ENCODE measurements at places on chromosomes 6 and 20.

DNA sequence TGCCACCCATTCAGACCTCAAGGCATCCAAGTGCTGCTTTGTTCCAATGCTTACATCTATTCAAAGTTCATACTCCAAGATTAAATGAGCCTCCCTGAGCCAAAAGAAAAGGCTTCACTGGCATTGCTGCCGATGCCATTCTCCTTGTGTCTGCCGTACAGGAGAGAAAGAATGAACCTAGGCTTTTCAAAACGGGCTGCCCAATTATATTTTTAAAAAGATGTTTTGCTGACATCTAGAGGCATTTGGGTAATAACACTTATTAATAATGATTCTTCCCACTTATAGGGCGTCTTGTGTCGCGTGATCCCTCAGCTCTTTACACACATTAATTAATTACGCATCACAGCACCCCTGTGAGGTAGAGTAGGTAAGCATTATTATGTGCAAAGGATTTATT is 545.6 kb downstream of the PKHD1 start:
- no peak for DNase-seq

DNA sequence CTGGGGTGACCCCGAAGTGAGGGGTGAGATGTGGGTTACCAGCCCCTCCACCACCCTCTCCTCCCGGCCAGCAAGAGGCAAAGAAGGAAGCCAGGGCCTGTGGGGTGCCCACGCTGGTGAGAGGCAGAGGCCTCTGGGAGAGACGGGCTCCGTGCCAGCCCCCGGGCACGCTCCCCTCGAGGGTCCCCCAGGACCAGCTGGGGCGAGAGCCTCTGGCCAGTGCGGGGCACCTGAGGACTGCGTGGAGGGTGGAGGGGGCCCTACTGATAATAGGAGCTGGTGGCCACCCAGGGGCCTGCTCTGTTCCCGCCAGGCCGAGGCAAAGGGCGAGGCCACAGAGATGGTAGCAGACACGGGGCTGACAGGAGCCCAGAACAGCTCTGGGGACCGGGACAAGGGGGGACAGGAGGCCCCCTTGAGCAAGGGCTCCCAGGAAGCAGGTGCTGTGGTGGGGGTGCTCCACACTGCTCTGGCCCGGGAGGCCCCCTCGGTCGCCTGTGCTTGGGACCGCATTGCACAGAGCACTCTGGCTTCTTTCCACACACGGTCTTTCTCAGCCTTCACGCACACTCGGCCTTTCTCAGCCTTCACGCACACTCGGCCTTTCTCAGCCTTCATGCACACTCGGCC is 226.9 kb downstream of the TTLL2 start:
- DNase-seq: no peak

GRCh38 chr6:148177589-148178233 is 164.9 kb upstream of the SASH1 start:
- DNase-seq: no peak

- DNase-seq: no peak
Observed at GRCh38 chr6:159525445-159526025, 167.5 kb downstream of the SOD2 start.

DNA sequence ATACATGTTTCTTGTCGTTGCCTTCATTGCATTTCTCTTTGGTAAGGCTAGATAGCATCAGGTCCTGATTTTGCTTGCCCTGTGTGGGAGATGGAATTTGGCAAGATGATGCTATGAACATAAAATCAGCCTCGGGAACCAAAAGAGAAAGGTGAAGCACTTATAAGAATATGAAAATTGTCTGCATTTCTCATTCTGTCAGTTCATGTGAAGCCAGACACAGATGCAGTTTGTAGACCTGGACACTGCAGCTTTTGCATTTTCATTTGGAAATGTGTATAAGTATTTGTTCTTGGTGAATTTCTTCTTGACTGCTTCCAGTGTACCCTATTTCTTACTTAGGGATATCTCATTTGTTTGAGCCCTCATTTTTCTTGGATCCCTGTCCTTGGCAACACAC is 1.3 kb downstream of the YWHAB start:
- no peak for DNase-seq

- DNase-seq: no peak
Observed at GRCh38 chr6:11632795-11633511, 95.4 kb downstream of the TMEM170B start.

GRCh38 chr20:38453941-38454340 is 18.7 kb upstream of the RALGAPB start:
- DNase-seq: no peak

GRCh38 chr6:36430351-36430750 is 12.3 kb downstream of the PXT1 start:
- no peak for DNase-seq

DNA sequence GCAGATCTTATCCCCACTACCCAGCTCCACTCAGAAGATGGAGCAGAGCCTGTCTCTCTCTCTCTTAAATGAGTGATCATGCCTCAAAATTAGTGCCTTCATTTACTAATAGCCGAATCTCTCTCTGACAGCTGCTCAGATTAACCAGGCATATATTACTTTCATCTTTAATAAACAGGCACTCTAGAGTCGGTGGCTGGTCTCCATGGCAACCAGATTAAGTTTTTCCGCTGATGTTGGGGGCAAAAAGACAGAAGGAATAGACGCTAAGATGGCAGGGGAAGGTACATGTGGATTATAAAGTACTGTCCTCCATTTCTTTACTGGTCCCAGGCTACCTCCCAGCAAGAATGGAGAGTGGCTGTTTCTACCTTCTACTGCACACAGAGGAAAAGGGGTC is 121.6 kb downstream of the QRSL1 start:
- no peak for DNase-seq

- DNase-seq: no peak
Observed at GRCh38 chr6:63578757-63579156, 6.5 kb downstream of the LOC128125822 start.

GRCh38 chr20:32233286-32233685 is 25.6 kb downstream of the POFUT1 start:
- DNase-seq: no peak

GRCh38 chr6:26537846-26538571 is at the start of gene HMGN4:
HMGN4 (plus strand) TSS chr6:26538366; CDS start chr6:26545207, 6,841 bp downstream.
- DNase-seq: peak; percentile 54

- DNase-seq: no peak
Observed at GRCh38 chr20:31712112-31712553, 10.5 kb downstream of the BCL2L1 start.

GRCh38 chr20:46040902-46041535 is 12.0 kb downstream of the SLC12A5 start:
- DNase-seq: no peak

GRCh38 chr6:158780988-158781691 is 38.0 kb downstream of the EZR start:
- no peak for DNase-seq

DNA sequence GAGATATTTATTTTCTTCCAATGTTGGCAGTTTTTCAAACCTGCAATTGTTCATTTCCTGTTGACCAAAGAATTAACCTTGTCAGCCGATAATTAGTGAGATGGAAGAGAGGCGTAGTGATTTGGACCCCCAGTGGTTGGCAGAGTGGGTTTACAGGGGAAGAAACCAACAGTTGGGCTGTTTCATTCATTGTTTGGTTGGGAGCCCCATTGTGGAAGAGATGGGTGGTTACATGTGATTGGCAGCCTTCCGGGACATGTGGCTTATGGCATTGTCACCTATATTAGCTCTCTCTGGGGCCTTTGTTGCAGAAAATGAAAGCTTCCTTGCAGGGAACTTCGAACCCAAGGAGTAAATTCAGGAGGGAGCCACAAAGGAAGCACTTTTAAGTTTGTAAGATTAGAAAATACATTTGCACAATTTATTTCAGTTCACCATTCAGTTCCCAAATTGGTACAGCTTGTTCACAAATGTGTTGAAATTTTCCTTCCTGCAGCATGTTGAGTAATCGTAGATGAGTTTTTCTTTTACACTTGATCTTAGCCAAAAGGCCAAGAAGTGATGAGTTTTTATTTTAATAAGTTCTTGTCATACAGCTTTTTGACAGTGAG is 50.3 kb upstream of the CDKAL1 start:
- no peak for DNase-seq

DNA sequence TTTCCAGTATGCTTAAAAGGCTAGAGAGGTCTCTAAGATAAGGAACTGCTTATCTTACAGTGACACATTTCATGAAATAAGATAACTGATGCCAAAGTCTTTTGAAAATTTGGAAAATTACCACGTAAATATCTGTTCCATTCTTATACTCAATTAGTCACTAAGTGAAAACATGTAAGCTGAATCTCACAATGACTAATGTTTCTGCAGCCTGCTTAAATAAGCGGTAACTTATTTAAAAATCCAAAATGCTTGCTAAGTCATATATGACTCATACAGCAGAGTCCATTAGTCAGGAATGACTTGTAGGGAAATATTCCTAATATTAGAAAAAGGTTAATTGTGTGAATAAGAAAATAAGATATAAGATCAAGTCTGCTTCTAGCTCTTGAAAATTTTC is 27.8 kb upstream of the LGSN start:
- DNase-seq: no peak

DNA sequence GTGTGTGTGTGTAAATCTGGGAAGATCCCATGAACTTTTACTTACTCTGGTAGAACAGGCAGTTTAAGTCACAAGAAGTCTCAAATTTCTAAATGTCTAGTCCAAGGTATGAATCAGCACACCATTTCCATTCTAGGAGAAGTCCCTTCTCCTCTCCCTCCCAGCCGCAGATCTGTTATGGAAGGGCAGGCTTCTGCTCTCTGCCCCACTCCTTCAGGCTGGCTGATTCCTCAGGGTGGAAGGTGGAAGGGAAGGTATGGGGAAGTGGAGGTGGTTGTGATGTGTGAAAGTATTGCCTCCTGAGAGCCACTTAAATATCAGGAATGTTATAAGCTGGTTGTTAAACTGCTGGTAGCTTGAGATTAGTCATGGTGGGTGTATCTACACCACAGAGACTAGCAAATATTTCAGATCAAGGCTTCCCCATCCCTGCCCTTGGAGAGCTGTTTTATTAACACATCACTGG is 44.5 kb upstream of the LAMA4 start:
- no peak for DNase-seq

DNA sequence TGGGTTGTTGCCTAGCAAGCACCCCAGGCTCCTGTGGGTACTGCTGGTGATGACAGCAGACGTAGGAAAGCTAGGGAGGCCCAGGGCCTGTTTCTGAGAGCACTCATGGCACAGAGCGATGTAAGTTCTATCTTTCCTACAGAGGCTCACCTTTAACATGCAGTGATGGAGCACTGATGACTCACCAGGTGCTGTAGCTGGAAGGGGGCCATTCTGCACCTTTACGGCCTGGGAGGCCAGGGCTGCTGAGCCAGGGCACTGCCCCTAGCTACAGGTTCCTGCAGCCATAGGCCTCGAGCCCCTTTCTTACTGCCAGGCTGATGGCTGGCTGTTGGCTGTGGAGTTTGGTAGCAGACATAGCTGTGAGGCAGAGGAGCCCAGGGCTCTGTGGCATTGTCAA is 31.1 kb upstream of the GPR6 start:
- no peak for DNase-seq

- no peak for DNase-seq
Observed at GRCh38 chr6:1004885-1005630, 306.8 kb upstream of the FOXQ1 start.

DNA sequence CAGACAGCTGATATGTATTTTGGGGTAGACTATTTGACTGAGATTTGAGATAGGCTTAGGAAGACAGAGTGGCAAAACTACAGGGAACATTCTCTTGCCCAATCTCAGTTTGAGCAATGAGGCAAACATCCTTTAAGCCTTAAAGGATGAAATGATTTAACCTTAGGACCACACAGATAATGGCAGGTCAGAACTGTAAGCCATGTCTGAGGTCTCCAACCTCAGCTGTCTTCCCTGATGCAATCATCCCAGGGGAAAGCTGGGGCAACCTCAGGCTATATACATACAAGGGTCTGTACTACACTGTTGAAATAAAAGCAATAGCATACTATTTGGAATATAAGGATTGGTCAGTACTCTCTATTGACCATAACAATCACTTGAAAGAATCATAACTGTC is 83.8 kb upstream of the NUP153 start:
- DNase-seq: no peak

DNA sequence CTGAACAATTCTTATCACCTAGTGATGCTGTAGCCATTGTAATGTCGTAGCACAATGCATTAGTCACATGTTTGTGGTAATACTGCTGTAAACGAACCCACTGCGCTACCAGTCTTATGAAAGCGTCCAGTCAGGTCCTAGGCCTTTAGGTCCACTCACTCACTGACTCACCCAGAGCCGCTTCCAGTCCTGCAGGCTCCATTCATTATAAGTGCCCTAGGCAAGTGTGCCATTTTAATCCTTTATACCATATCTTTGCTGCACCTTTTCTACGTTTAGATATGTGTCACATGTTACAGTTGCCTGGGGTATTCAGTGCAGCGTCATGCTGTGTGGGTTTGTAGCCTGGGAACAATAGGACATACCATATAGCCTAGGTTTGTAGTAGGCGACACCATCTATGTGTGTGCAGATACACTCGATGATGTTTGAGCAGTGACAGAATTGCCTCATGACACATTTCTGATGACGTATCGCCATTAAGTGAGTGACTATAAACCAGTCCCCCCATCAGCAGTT is 15.4 kb downstream of the IGF2R start:
- no peak for DNase-seq

- no peak for DNase-seq
Observed at GRCh38 chr6:106490030-106490429, 129.5 kb downstream of the CRYBG1 start.

DNA sequence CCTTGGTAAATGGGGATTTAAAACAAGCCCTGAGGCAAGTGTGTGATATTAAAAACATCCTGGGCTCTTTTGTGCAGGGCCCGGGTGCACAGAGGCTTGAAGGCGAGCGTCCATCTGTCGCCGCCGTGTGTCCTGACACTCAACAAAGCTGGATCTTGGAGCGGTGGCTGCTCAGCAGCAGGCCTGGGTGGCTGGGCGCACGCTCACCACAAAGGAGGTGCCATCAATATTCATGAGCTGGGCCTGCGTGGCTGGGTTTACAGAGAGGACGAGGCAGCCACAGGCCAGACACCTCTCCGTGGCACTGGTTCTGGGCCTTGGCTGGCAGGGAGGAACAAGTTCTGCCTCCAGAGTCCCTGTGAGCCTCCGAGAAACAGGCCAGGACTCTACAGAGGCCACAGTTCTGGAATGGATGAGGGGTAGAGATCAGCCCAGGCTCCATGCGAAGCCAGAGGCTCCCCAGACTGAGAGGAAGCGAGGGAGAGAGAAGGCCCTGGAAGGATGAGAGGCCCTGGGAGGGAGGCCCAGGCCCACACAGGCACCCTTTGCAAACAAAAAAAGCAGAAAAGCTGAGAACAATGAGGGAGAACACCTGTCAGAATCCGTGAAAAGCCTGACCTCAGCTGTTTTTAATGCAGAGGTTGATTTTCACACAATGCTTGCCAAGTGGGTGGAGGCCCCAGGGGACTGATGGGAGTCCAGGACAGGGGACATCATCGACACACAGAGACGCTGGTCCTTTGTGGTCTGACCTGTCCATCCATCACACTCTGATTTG is 21.9 kb downstream of the BHLHE23 start:
- DNase-seq: no peak

- no peak for DNase-seq
Observed at GRCh38 chr6:33049323-33050013, 24.0 kb downstream of the HLA-DPA1 start.

GRCh38 chr6:46098678-46099077 is 31.1 kb upstream of the ENPP4 start:
- DNase-seq: no peak
